Nucleus accumbens (tissue), 56 donors: ENCODE measurements at places on chromosomes 2 and 18.

DNA sequence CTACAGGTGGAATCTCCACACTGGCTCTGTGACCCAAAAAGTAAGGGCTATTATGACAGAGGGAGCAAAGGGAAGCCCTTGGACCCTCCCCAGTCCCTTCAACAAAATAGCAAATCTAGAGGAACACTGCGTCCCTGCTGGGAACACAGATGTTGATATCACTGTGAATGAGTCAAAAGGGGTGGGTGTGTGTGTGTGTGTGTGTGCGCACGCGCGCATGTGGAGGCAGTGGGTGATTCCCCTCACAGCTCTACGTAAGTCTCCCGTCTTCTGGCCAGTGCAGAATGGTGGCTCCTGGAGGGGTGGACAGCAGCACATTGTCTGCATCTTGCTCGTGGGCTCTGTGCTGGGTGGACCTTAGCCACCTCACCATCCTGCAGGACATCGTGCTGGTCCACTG, 7.8 kb upstream of the C2orf72 start:
- DNase-seq = no peak

DNA sequence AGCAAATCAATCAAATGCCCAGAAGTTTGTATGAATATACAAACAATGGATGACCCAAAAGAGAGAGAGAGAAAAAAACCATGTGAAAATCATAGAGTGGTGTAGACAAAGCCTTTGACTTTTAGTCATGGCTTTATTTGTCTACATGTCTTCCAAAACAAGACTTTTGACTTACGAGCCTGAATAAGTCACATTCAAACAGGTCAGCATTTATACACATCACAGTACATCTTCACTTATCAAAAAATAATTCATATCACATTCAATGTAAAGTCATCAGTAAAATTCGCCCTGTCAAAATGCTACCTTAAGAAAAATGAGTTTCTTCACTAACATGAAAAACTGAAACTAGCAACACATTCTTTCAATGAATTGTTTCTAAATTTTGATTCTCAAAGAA, 1.9 kb downstream of the IFIH1 start:
- DNase-seq = no peak

- no peak for DNase-seq
These were observed 112.4 kb downstream of the OLA1 start for GRCh38 chr2:174135981-174136380.

- DNase-seq = no peak
These were observed 189.8 kb upstream of the SALL3 start for GRCh38 chr18:78789850-78790249.

- no peak for DNase-seq
These were observed 60.1 kb upstream of the RMP24 start for GRCh38 chr18:35912332-35912731.

- peak; percentile 9 for DNase-seq
These were observed 82.8 kb upstream of the L3MBTL4 start for GRCh38 chr18:6497543-6497942.

DNA sequence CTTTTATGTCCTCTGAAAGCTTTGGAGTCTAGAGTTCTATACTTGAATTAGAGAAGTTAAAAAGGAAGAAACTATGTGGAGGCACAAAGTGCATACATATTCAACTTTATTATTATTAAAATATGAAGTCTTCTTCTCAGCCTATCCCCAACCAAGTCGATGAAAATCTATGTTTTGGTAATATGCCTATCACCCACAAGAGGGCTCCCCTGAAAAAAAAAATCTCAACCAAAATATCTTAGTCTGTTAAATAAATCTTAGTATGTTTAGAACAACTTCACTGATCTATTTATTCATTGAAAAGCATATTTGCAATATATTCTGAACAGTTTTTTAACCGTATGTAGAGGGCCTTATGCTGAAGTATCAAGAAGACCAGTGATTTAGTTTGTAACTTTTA, 804.5 kb downstream of the TDRD15 start:
- DNase-seq = no peak

- DNase-seq = no peak
These were observed 7.7 kb downstream of the PPP1R7 start for GRCh38 chr2:241157841-241158545.

- DNase-seq = no peak
These were observed 1.1 kb downstream of the DNAJC27 start for GRCh38 chr2:24970483-24971285.

DNA sequence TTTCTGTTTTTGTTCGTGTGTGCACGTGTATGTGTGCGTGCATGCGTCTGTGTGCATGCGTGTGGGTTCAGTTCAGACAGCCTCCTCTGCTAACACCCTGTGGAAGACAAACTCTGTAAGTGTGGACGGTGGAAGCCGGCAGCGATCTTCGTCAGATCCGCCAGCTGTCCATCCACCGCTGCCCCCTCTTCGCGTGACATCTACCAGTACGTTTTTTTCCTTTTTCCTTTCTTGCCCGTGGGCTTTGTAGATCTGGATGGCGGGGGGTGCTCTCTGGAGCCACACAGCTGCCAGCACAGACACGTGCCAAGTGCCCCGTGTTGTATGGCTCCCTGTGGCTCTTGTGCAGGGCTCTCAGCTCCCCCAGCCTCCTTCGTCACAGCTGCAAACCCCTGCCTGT, 32.3 kb downstream of the ITGB1BP1 start:
- DNase-seq = no peak

GRCh38 chr2:241842620-241843211, 16.0 kb downstream of the PDCD1 start:
- no peak for DNase-seq

DNA sequence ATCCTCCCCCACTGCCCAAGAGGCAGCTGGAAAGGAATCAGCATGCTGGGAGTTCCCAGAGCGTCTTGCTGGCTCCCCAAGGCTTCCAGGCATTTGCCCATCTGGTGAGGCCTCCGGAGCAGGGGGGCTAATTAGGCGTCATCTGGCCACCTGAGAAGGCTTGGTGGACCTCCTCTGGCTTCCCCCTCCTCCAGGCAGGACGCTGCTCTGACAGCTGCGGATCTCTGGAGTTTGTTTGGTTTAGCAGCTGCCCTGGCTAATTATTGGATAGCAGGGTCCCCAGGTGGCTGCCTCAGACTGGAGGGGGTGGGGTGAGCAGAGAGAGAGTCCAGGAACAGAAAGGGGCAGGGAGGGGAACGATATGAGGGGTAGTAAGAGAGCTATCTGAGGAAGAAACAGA, 425.2 kb upstream of the MEX3C start:
- no peak for DNase-seq

- DNase-seq = no peak
These were observed 4.8 kb upstream of the MRPL44 start for GRCh38 chr2:223952280-223952968.

GRCh38 chr18:56696966-56697365, 45.8 kb downstream of the WDR7 start:
- DNase-seq = no peak

DNA sequence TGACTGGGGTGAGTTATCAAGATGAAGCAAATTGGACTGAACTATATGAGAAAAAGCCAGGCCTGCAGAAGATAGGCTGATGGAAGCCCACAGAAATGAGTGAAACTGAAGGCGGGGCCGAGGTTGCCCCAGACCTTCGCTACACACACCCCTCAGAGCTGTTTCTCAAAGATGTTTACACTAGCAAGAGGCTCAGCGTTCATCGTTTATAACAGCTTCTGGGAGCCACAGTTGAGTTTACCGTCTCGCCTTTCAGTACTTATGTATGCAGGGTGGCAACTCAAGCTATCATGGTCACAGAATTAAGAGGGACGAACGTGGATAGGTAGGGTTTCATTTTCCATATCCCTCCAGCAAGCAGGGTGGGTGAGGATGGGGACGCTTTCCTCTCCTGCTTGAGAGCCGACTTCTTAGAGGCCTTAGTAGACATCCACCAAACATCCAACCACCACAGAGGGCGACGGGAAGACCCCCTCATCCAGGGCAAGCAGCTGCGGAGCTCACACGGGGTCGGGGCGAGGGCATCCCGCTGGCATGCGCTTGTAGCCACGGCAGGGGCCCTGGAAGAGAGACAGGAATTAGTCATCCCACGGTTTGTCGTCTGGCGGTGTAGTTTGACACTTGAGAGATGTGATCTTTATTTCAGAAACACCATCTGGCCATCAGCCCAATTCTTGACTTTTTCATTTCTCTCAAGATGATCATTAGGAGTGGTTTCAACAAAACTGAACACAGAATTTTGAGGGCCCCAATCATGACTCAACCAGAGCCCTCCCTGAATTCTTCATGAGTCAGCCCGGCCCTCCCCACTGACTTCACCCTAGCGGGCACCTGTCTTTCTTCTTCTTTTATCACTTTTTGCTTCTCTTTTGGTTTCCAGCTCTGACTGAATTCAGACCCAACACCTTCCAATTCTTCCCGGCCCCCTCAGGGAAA, 109.1 kb upstream of the CTDP1 start:
- DNase-seq = no peak

DNA sequence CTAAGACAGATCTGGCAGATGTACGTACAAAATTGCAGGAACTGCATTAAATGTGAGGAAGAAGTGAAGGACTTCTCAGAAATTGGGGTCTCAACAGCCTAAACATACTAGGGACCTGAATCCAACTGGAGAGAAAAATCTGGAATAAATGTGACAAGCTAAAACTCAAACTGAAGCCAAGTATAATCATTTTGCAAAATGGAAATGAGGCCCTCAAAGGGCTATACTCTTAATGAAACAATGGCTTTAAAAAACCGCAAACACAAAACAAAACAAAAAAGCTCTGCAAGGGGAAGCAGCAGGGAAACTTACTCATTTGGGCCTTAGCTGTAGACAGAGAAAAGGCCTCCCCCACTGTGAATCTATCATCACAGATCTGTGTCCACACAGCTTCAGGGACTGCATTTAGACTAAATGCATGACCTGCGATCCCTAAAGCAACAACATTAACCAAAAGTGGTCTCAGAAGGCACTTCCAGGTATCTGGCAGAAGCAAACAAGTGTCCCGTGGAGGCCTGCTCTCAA, 63.2 kb downstream of the CCBE1 start:
- no peak for DNase-seq

DNA sequence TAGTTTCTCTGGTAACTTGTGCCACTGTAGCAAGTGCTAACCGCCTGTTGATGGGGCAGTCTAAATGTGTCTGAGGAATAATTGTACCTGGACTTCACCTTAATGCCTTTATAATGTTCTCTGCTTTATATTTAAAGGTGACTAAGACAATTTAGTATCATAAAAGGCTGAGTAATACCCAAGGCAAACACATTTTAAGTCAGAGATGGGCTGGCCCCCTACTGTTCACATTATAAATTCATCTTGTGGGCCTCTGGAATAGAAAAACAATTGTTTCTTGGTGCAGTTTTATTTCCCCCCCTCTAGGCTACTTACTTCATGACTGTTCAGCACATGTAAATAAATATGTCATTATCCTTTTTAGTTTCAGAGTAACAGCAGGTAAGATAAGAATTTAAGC, 559.3 kb upstream of the PIK3C3 start:
- no peak for DNase-seq

GRCh38 chr2:6370753-6371551, 494.8 kb downstream of the CMPK2 start:
- DNase-seq = no peak
